Activated CD8-positive, alpha-beta memory T cell treated with anti-CD3 and anti-CD28 coated beads for 48 hours (primary cell): ENCODE measurements at places on chromosomes 5 and 9.

GRCh38 chr5:118176146-118176545 lies 812.2 kb downstream of the DTWD2 start:
- no peak for DNase-seq

GRCh38 chr5:321726-322251 lies 275 bp downstream of the AHRR start:
- no peak for DNase-seq

DNA sequence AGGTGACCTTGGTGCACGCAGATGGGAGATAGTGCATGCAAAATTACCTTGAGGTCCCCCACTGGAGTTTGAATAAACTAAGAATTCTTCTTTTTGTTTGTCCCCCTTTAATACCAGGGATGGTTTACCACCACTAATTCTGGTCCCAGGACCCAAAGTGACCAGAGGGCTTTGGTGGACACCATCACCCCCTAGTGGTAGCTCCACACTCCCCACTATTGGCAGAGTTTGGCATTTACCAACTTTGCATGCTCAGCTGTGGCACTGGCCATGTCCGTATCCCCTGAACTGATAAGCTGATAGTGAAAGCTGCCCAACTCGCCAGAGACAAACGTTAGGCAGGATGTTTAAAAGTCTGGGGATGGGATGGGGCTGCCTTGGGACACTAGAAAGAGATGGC lies 3.3 kb downstream of the ASTN2 start:
- no peak for DNase-seq

DNA sequence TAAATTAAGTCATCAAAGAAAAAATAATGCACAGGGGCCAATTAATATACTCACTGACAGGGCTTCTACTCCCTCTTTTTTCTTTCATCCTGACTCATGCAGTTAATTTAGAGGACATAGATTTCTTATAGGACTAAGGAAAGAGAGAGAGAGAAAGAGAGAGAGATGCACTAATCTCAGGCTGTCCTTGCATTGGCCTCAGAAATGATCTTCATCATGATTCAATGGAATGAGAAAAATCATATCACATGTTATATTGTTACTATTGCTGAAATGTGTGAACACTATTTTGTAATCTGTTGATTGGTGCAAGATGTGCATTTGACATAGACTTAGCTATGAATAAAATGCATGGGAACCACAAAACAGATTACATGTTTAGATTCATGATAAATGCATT lies 608.3 kb upstream of the NUDT12 start:
- no peak for DNase-seq

DNA sequence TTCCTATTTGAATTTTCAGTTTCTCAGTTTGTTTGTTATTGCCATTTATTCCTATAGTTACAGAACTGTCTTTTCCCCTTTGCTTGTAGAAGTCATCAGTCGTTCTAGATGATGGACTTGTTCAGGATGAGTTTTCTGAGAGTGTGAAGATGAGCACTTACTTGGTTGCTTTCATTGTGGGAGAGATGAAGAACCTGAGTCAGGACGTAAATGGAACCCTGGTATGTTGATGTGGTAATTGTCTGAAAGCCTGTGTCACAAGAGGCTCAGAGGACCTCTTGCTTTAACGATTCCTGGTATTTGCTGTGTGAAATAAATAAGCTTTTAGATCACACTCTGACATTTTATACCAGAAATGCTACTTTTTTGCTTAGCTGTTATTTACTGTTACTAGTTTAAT lies 50.6 kb downstream of the LNPEP start:
- DNase-seq: no peak

GRCh38 chr5:158431369-158432029 lies 572.6 kb upstream of the CLINT1 start:
- DNase-seq: no peak
